ENCODE measurements at places on chromosomes 12 and 14.

- DNase-seq, result peak; percentile 68
Observed at GRCh38 chr12:49088150-49088931, 6.3 kb downstream of the DHH start.

DNA sequence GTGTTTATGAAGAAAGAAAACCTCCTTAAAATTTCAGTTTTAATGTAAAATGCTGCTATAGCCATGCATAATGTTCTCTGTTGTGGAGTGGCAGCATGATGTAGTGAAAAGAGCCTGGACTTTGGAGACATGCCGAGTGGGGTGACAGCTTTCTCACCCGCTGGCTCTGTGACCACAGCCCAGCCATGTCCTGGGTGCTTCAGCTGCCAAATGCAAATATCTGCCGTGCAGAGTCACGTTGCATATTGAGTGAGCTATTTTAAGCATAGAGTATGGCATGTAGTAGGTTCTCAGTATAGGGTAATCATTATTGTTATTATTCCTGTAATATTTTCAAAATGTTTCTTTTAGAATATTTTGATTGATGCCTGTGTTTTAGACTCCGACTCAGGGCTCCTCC is 15.5 kb upstream of the TCTN2 start:
- no peak for DNase-seq

- no peak for DNase-seq
Observed at GRCh38 chr12:123532019-123532418, 1.5 kb downstream of the RILPL1 start.

GRCh38 chr12:127412866-127413265 is 854.1 kb upstream of the TMEM132C start:
- DNase-seq, result no peak

DNA sequence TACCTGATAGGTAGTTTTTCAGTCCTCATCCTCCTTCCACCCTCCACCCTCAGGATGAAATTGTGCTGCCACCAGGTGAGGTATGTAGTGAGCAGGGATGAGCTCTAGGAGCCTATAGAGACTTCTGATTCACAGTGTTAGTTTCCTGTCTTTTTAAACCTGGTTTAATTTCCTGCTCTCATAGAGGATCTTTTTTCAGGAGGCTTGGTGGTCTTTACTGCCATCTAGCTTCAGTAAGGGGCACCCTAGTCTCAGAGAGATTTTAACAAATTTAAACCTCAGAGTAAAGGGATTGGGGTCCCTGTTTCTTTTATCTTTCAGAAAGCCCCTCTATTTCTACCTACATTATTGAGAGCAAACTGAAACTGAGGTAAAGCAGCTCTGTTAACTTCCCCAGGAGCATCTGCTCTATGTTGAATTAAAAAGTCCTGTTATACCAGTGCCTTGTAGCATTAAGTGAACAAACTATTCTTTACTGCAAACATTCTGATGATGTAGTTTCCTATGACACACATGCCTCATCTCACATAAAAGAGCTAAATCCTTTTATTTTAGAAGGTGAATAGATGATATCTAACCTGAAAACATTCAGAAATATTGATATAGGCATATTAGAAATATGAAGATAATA is 172.2 kb upstream of the DDHD1 start:
- DNase-seq, result no peak

GRCh38 chr12:29578731-29579130 is 81.2 kb upstream of the OVCH1 start:
- no peak for DNase-seq

GRCh38 chr14:60151715-60152114 is 13.5 kb downstream of the DHRS7 start:
- DNase-seq, result peak; percentile 76

GRCh38 chr14:104110491-104111209 is 25.1 kb downstream of the ASPG start:
- DNase-seq, result no peak

DNA sequence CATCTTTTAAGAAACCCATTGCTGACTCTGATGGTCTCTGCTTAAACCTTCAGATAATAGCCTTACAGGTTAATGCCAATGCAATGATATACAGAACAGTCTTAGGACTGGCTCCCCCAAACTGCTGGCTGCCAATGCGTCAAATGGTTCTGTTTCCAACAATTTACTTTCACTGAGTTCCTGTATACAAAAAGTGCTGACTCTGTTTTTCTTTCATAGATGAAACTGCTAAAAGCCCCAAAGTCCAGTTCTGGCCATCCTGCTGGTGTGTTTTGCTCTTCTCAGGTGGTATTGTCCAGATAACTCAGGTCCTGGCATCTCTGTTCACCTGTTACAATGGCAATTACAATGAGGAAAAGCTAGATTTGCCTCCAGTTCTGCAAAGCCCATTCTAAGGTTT is 326.9 kb downstream of the GRIN2B start:
- no peak for DNase-seq

DNA sequence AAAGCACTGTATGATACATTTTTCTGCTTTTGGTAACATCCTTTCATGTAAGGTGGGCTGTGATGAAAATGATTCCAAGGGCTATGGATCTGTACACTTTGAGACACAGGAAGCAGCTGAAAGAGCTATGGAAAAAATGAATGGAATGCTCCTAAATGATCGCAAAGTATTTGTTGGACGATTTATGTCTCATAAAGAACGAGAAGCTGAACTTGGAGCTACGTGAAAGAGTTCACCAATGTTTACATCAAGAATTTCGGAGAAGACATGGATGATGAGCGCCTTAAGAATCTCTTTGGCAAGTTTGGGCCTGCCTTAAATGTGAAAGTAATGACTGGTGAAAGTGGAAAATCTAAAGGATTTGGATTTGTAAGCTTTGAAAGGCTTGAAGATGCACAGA is 22.1 kb upstream of the SRGAP1 start:
- peak; percentile 68 for DNase-seq

DNA sequence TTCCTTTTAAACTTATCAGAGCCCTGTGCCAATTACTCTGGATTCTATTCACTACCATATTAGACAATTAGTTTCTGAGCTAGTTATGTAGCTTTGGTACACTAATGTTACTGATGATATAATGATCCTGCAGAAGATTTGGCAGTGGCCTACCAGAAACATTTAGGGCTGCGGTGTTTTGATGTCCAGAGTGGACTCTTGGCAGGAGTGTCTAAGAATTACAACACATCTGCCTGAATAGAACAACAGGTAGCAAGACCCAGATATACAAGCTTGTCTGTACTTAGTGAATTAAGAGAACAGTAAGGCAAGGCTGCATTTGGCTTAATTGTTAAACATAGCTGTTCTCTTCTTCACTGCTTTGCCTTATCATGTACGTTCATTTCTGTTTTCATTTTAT is 691.6 kb upstream of the FBXO33 start:
- no peak for DNase-seq

GRCh38 chr14:80862983-80863382 is 78.6 kb downstream of the CEP128 start:
- no peak for DNase-seq
